ENCODE measurements at places on chromosomes 16 and 17.

- DNase-seq = no peak
Observed at GRCh38 chr16:17278988-17279387, 191.8 kb downstream of the XYLT1 start.

DNA sequence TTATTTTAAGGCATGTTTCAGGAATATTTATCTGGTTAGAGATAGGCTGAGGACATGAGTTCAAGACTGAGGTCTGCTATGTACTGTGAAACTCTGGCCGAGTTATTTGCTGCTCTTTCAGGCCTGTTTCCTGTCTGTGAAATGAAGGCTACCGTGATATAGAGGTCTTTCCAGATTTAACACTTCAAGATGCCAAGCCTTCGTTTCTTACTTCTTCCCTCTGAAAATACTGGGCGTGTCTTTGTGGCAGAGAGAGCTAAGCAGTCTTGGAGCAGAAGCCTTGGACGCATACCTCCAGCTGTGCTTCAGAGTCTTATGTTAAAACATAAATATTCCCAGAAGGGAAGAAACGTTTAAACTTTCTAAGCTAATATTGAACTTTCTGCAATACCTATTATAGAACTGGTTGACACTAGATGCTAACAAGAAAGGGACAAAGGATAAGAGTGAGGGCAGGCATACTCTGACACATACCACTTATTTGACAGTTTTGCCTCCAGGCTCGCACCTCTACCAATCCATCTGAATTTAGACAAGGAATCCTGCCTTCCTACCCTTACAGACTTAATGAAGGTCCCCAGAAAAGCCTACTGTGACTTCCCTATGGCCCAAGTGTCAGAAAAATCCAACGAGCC, 17.5 kb downstream of the WIPI1 start:
- no peak for DNase-seq

GRCh38 chr16:75096656-75097055, 19.9 kb downstream of the LDHD start:
- no peak for DNase-seq

DNA sequence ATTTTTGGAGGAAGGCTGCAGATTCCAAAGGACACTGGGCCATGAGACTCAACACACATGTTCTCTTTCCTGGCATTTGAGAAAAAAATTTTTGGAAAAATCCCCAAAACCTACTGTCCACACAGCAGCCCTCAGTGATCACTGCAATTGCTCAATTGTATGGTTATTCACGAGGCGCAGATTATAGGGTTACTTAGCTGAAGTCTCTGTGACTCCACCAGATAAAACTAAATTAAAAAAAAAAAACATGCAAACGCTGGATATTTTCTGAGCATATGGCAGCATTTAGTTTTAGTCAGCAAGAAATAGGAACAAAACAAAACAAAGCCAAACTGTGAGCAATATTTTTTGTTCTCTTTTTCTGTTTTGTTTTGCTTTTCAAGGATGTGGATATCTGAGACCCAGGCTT, 83.8 kb upstream of the FAM20A start:
- no peak for DNase-seq

GRCh38 chr16:15873301-15873700, 15.1 kb downstream of the CEP20 start:
- no peak for DNase-seq

DNA sequence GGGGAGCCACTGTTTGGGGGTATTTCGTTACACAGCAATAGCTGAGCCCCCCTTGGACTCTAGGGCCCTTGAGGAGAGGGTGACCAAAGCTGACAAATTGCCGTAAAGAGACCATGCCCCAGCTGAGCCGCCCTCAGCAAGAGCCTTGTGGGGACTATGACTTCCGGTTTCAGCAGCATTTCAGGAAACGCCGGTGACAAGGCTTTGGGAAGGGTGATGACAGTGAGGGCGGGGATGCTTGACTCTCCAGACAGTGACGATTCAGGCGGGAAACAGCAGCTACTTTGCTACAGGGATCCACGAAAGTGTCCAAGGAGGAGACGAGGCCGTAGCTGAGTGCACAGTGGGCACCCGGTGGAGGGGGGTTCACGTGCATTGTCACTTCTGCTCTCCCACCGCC, 360.8 kb downstream of the C16orf95 start:
- no peak for DNase-seq
